RWPE1 (cell line): ENCODE measurements at places on chromosomes 4 and X.

- DNase-seq = no peak
These were observed 776.7 kb upstream of the GRID2 start for GRCh38 chr4:91527056-91527455.

GRCh38 chr4:125101719-125102118 lies 213.0 kb upstream of the FAT4 start:
- DNase-seq = peak; percentile 34

DNA sequence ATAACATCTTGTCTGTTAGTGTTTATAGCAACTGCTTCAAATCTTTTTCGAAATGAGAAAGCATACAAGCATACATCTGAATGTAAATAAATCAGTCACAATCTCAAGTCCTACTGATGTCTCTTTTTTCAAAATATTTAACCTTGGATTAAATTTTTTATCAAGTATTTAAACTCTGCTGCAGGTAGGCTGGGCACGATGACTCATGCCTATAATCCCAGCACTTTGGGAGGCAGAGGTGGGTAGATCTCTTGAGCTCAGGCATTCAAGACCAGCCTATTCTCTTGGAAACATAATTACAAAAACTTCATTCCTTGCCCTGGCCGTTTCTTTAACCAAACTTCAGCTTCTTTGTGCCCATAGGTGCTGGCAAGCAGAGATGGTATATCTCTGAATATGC lies 540.3 kb upstream of the GALNT7 start:
- no peak for DNase-seq

DNA sequence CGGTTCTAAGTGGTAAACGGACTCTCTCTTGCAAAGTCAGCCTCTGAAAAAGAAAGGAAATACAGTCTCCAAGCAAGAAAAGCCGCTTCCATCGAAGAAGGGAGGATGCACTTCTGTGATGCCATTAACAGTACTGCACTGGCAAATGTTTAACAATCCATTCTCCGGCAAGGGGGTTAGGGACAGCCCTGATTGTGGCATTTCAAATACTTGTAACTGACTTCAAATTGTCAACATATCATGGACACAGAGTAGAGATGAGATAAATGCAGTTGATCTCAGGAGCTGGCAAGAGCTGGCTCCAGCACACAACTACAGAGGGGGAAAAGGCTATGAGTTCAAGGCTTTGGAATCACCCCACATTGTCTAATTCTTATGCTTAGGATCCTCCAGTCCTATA lies 146.8 kb downstream of the SLC7A11 start:
- DNase-seq = no peak

GRCh38 chr4:104486716-104487504 lies 7.8 kb downstream of the CXXC4 start:
- no peak for DNase-seq

DNA sequence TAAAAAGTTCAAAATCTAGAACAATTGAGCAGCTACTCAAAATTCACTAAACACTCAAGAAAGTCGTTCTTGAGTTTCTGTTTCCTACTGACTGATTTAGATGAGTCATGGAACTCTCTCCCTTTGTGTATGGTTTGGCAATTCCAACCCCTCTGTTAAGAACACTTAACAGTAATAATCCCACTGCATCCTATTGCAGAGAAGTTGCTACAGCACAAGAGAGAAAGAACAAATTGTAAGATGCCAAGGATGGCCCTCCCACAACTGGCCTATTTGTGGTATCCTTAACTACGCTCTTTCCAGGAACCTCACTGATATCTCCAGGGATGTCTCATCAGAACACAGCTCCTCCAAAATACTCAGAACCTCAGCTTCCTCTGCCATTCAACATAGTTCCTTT lies 701.8 kb upstream of the TENM3 start:
- no peak for DNase-seq

- DNase-seq = no peak
These were observed 109.0 kb upstream of the ARSJ start for GRCh38 chr4:114088481-114088880.

GRCh38 chrX:65994519-65995506 lies 45.1 kb downstream of the VSIG4 start:
- DNase-seq = no peak
